ENCODE measurements at places on chromosomes 3 and 15.

GRCh38 chr3:62601238-62602070 lies 228.1 kb upstream of the FEZF2 start:
- no peak for DNase-seq

GRCh38 chr3:82942041-82942440 lies 1180.6 kb upstream of the GBE1 start:
- DNase-seq, result no peak

DNA sequence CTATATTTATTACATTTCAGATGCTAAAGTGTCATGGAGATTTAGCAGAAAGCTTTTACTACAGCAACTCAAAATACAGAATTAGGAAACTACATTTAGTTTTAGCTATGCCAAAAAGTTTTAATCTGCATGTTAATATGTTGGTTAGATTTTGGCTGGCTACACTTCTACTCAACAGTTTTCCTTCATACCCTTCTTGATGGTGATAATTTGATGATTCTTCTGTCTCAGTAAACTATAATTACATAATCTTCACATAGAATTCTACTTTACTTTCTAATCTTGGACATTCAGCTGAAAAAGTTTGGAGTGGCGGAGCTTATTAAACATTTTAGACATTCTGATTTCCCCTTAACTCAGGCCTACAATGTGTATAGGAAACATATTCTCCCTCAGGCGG lies 10.0 kb upstream of the UTS2B start:
- no peak for DNase-seq

- no peak for DNase-seq
Observed at GRCh38 chr15:89855948-89856347, 37.8 kb downstream of the AP3S2 start.

- DNase-seq, result no peak
Observed at GRCh38 chr15:28984421-28985315, 98.9 kb downstream of the APBA2 start.

DNA sequence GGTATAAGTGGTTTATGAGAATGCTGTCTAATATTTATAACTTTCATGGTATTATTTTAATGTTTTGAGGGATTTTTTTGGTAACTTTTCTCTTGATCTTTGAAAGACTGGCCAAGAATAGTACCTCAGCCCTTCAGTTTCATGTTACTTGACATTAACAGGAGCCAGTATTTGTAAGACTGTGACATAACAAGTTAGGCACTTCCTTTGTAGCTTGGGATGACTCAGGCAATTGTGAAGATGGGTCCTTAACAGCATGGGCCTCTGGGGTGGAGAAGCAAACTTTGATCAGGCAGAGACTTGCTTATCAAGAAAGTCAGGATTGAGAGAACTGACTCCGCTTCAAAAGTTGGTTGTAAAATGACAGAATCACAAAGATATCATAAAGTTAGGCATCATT lies 9.5 kb downstream of the LRRC49 start:
- DNase-seq, result no peak

GRCh38 chr15:61467823-61468222 lies 238.7 kb upstream of the RORA start:
- DNase-seq, result no peak

GRCh38 chr3:106228271-106228670 lies 359.5 kb upstream of the CBLB start:
- peak; percentile 40 for DNase-seq

DNA sequence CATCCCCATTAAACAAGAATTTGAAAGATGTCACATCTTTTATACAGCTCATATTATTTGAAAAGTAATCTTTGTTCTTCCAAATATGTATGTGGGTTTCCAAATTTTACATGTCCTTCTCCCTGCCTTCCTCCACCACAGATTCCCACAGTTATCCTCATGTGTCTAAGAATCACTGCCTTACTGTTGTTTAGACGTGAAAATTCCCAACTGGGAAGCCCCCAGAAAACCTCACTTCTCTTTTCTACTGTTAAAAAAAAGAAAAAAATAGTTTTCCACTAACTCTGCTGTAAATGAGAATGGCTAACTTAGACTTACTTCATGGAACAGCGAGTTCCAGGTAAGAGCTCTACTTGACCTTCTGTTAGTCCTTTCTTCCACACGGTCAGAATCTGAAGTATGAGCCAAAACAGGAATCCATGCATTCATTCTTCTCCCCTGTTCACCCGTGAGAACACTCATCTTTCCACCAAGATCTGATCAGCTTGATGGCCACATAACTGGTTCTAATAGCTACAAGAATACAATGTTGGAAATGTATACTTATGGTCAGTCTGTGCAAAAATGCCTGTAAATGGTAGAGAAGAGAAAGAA lies 17.9 kb upstream of the CSTA start:
- DNase-seq, result no peak

GRCh38 chr3:109921509-109921908 lies 584.2 kb upstream of the DPPA4 start:
- no peak for DNase-seq

DNA sequence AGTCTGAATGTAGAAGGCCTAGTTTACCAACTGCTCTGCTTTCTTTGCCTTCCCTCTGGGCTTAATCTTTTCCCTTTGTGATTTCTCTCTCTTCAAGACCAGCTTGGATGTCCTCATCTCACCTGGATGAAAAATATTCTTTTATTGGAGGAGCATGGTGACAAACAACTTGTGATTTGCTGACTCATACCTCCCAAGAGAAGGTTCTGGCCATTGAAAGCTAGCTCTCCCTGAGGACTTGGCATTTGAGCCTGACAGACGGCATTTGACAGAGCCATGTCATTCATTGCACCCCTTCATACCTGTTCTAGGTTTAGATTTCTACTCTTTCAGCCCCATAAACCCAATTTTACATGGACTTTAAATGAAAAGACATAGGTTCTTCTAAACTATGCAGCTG lies 33.3 kb downstream of the ATG7 start:
- no peak for DNase-seq

GRCh38 chr3:105765308-105765639 lies 103.5 kb downstream of the CBLB start:
- DNase-seq, result no peak

- DNase-seq, result no peak
Observed at GRCh38 chr3:24137958-24138875, 193.1 kb downstream of the NR1D2 start.

DNA sequence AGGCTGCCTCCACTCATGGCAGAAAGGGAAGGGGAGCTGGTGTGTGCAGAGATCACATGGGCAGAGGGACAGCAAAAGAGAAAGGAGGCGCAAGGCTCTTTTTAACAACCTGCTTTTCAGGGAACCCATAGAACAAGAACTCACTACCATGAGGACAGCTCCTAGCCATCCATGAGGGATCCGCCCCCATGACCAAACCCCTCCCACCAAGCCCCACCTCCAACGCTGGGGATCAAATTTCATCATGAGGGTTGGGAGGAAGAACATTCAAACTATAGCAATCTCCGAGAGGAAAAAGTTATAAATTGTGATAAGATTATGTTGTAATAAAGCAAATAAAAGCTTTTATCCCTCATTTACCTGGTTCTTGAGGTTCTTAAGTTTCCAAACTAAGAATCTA lies 84.7 kb upstream of the LMCD1 start:
- DNase-seq, result no peak

GRCh38 chr15:63457379-63457778 lies 47.0 kb upstream of the USP3 start:
- DNase-seq, result no peak

DNA sequence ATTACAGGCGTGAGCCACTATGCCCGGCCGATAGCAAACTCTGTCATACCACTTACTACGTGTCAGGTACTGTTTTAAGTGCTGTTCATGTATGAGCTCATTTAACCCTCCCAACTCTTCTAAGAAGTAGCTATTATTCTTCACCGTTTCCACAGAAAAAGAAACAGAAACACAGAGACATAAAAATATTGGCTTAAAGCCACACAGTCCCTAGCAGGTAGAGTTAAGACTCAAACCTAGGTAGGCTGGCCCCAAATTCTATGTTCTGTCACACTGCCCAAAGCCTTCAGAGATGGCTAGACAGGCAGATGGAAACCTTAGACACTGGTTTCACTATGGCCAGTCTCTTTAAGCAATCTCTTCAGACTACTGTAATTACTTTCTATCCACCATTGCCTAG lies 149.8 kb upstream of the KCNMB2 start:
- DNase-seq, result peak; percentile 36

- no peak for DNase-seq
Observed at GRCh38 chr15:98009169-98009568, 48.7 kb downstream of the ARRDC4 start.

DNA sequence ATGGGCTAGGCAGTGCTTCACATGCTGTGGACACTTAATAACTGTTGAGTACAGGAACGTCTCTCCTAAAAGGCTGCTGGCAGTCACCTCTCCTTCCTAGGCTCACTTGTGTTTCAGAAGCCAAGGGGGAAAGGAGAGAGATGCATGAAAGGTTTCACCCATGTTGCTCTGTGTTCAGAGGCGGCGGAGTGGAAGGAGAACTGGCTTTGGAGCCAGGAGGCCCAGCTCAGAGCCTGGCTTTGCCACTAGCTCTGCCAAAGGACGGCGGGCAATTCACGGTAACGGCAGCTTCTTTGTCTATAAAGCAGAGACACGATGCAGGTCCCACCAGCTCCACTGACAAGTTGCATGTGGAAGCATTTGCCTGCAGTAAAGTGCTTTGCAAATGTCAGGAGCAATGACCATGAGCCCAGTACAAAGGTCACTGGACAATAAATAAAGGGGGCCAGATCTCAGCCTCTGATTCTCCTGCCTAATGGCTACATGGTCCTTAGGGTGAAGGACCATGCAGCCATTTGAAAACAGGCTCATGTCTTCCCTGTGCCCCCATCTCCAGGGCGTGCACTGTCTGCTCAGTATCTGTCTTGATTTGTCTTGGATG lies 171.7 kb upstream of the TLE3 start:
- no peak for DNase-seq

GRCh38 chr15:78327466-78327865 lies 12.7 kb upstream of the CRABP1 start:
- DNase-seq, result no peak

DNA sequence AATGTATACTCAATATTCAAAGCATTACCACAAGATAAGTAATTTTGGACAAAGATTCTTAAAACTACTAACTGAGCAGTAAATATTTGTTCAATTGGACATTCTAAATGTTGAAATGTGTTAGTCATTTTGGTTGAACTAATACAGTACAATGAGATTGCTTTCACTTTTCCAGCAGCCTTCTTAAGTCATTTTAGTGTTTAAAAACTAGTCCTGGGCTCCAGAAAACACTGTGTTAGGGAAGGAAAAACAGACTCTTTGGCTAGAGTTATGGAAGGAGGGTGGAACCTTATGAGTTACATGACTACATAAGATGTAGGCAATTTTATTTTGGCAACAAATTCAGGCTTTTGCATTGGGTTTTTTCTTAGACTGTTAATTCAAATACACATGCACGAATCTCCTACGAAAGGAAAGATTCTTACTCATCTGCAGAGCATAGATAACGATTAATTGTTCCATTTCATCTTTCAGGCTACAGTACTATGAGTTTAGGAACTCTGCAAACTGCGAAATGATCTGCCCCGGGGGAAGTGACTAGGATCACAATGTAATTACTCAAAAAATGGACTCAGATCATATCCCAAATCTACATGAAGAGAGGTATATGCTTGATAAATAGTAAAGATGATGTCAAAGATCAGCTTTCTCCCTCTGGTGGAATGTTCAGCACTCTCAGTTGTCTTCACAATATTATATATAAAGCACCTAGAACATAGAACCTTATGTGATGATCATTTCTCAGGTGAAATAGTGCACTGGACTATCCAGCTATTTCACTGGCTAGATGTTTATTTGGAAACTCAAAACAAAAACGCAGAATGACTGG lies 492.8 kb upstream of the MDFIC2 start:
- no peak for DNase-seq

DNA sequence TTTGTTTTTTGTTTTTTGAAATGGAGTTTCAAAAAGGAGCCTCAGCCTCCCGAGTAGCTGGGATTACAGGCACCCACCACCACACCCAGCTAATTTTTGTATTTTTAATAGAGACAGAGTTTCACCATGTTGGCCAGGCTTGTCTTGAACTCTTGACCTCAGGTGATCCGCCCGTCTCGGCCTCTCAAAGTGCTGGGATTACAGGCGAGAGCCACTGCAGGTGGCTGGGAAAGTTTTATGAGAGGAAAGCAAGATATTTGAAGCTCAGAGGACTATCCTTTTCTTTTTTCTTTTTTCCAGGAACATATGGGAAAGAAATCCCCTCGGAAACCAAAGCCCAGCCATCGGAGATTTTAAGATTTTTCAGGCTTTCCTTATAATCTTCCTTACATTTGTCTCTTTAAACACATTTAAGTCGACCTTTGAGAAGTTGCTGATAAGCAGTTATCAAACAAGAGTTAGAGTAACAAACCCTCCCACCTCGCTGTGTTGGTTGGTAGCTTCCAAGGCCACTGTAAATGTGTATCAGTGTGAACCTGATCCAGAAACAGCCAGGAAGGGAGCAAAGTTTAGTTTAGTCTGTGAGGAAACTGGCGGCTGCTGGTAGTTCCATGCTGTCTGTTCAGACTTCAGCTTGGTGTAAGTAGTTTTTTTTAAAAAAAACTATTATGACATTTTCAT lies 34.5 kb upstream of the MAP3K13 start:
- no peak for DNase-seq

GRCh38 chr3:156120528-156121251 lies at the start of gene KCNAB1:
TSS of gene KCNAB1 (plus strand) at chr3:156120578.
- no peak for DNase-seq

DNA sequence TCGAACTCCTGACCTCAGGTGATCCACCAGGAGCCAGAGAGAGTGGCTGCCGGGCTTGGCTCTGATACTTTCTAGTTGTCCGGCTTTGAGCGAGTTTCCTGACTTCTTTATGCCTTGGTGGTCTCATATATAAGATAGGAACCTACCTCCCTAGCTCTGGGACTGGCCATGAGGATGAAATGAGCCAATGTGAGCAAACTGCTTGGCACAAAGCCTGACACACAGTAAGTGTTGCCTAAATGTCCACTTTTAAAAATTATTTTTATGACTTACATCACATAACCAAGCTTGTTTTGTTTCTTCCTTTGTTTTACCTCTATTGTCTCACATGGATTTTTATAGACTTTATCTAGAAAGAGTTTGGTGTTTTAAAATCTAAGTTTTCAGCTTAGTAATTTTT lies 42.1 kb upstream of the CCDC174 start:
- DNase-seq, result no peak
